ENCODE measurements at places on chromosomes 16 and 17.

DNA sequence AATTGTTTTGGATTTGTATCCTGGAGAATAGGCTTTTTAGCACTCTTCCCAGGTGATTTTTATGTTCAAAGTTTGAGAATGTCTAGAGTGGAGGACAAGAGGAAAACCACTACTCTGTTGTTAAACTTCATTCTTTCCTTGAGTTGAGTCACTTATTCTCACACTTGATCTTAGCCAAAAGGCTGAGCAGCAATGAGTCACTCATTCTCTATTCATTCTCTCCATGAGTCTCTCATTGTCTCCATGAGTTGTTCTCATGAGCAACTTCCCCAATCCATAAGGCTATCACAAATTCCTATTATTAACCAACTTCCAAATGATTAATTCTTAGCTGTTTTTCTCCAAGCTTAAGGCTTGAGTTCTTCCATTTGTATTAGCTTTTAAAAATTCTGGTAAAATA, 1393.3 kb downstream of the CDH8 start:
- no peak for DNase-seq

- DNase-seq, result peak; percentile 79
Measured at GRCh38 chr16:29820730-29821642, 724 bp downstream of the MVP start.

- DNase-seq, result no peak
Measured at GRCh38 chr16:85582229-85582991, 30.7 kb upstream of the GSE1 start.

GRCh38 chr17:10398352-10398751, 23.4 kb downstream of the MYH8 start:
- no peak for DNase-seq

DNA sequence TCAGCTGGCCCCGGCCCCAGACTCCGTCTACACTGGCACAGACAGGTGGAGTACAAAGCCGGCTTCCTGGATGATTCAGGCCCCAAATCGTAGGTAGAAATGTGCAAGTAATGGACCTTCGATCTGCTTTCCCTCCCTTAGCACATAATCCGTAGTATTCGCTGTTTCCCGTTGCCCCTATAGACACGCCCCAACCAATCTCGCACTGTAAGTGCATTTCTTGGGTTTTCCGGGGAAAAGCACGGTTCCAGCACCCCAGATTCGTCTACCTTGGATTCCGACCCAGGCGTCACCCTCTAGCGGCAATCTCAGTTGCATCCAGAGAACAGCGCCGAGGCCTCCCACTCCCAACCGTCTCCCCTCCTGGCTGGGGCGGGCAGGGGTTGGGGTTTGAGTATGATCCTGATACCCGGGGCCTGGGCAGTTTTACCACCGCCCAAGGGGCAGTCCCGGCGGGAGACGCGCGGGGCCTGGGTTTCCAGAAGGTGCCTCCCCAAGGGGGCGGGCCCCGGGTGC, 12.1 kb upstream of the FOXF1 start:
- DNase-seq, result no peak

DNA sequence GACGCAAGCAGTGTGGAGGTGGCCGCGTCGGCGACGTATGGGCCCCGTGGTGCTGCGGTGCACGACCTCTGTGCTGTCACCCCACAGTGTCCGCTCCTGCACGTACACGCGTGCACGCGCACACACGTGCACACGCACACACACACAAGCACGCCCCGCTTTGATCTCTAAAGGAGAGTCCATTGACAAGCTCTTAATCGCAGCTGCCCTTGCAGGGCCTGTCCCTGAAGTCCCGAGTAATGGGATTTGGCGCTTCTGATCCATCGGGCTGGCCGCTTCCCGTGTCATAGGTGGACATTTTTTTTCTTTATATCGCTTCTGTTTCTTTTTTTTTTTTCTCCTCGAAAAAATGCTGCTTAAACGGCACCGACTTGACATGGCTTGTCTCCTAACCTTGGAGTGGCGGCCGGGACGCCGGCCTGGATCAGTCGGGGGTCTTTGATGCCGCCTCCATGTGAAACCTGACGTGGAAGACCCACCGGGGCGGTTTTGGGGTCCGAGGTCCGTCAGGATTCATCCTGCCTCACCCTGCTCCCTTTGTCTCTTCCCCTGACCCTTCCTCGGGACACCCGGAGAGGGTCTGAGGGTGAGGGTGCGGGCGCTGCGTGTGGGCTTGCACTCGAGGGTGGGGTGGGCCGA, 8.3 kb upstream of the AXIN1 start:
- DNase-seq, result no peak

All from activated naive CD4-positive, alpha-beta T cell treated with anti-CD3 and anti-CD28 coated beads for 36 hours (primary cell).